ENCODE measurements at places on chromosomes 1 and 21.

DNA sequence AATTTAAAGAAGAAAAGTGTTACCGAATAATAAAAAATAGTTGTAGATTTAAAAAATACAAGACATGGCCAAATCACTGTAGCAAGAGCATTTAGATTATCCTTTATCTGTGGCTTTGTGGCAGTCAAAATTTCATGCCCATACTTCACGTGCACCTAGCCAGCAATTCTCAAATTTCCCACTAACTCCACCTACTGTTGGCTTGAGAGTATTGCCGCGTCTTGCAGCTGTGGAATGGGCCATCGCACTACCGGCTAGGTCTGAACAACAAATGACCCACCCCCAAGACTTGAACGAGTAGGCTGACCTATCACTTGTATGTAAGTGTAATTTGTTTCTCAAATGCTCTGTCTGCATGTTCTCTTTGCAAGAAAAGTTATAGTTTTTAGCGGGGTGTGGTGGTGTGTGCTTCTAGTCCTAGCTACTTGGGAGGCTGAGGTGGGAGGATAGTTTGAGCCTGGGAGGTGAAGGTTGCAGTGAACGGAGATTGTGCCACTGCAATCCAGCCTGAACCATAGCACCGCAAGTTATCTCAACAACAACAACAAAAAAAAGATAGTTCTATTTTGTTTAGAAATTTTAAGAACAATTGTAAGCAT, 4.1 kb downstream of the KRTAP13-4 start:
- DNase-seq, result peak; percentile 30

- no peak for DNase-seq
These were observed 266.2 kb upstream of the PLXNA2 start for GRCh38 chr1:208510192-208510952.

GRCh38 chr1:155989242-155990004, 11.1 kb upstream of the ARHGEF2 start:
- DNase-seq, result peak; percentile 77

DNA sequence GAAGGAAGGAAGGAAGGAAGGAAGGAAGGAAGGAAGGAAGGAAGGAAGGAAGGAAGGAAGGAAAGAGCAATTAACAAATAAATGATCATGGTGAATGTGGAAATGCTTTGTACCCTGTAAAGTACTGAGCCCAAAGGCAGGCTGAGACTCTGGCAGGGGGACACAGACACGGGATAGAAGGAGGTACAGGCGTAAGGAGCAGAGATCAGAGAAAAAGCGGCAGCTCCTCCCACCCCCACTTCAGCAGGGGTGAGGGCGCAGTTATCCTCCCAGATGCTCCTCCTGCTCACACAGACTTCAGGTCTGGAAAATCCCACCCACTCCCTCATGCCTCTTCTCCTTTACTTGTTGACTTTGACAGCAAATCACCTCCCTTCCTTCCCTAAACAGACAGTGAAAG, 464.5 kb downstream of the MATN1 start:
- no peak for DNase-seq

DNA sequence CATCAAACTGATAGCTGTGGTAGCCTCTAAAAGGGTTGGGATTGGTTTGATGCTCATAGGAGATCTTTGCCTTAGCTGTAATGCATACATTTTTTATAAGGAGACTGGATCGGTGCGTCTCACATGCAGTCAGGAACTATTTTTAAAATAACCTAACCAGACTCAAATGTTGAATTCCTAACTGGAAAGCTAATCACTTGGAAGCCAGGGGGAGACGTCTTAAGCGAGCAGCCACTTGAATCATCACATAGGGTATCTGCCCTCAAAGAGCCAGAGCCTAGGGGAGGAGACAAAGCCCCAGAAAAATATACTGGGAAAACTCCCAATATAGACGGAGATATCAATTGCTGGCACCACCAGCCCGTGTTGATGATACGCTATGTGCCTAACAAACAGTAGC, 61.7 kb upstream of the PUM1 start:
- DNase-seq, result no peak
